ENCODE measurements at places on chromosomes 7 and 10.

- peak; percentile 31 for DNase-seq
These were observed 63.7 kb upstream of the BAIAP2L1 start for GRCh38 chr7:98464558-98464940.

DNA sequence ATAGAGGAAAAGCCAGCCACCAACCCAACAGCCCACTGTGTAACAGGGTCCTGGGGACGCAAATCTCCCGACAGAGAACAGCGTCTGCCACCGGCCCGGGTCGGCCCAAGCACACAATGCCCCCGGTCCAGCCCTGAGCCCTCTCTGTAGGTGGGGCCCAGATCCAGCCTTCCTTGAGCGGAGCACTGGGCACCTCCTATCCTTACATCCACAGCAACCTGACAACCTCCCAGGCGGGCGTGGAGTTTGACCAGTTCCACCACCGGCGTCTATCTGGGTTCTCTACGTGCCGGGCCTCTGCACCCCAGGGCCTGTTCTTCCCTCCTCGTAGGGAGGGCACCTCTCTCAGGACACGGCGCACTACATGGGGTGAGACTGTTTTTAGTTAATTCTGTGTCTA lies 109.0 kb downstream of the CYTH3 start:
- DNase-seq, result no peak

GRCh38 chr10:103932971-103933370 lies 15.0 kb upstream of the STN1 start:
- no peak for DNase-seq

DNA sequence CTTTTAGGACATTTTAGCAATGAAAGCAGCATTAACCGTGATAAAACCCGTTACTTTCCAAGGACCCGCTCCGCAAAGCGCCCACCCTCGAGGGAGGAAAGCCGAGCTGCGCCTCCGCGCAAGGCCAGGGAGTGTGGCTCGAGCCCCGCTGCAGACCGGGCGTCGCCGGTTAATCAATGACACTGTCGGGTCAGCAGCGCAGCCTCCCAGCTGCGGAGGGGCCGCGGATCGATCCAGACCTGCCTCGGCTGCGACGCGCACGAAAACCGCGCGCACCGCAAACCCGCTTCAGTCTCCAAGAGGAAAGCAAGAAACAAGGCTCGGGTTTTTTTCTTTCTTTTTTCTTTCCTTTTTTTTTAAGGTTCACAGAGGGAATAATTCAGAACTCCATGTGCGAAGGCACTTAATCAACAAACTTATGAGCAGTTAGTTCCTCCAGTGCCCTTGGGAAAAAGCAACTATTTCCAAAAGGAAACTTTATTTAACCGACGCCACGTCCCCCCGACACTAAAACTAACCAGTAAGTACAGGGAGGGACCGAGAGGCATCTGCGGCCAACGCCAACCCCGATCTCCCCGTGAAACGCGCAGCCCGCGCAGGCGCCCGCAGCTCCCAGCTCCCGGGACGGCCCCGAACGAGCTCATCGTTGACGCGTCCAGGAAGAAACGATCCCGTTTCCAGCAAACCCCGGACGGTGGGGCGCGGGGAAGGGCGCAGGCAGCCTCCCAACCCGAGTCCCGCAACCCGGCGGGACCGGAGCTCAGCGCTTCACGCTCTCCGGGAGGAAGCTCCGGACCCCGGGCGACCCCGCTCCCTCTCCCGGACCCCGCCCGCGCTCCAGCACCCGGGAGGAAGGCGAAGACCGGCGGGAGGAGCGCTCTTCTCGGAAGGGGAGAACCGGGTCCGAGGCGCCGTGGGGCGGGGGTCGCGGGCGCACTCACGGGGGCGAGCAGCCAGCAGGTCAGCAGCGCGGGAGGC lies 598 bp downstream of the VIPR2 start:
- DNase-seq, result peak; percentile 54

GRCh38 chr10:46560952-46561351 lies 4.5 kb upstream of the GPRIN2 start:
- DNase-seq, result no peak

DNA sequence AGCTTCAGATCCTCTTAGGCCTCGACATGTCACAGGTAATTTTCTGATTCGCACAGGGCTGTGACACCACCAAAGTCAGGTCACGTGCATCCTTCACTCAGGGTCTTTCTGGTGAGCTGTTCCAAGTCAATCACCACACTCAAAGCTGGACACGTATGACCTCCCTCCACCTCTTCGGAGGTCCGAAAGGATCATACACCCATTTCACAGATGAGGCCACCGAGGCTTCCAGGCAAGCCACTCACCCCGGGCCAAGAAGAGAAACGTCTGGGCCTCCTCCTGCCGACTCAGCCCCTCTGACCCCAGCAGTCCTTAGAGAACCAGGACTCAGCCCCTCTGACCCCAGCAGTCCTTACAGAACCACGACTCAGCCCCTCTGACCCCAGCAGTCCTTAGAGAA lies 74.6 kb downstream of the FOXL3 start:
- no peak for DNase-seq

DNA sequence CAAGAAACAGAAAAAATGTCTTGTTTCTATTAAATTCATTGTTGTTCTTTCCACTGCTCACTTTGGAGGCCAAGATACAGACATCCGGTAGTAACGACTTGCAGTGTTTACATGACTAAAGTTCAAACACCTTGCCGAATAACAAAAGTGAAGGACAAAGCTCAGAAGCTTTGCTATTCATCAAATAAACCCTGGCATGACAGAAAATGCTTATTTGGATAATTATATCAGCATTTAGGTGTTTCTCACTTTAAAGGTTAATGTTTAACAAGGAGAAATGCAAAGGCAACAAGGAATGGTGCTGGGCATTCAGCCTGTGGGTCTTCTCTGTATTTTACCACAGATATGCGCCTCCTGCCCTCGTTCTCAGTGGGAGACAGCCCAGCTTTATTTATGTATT lies 5.4 kb upstream of the PTF1A start:
- DNase-seq, result no peak

DNA sequence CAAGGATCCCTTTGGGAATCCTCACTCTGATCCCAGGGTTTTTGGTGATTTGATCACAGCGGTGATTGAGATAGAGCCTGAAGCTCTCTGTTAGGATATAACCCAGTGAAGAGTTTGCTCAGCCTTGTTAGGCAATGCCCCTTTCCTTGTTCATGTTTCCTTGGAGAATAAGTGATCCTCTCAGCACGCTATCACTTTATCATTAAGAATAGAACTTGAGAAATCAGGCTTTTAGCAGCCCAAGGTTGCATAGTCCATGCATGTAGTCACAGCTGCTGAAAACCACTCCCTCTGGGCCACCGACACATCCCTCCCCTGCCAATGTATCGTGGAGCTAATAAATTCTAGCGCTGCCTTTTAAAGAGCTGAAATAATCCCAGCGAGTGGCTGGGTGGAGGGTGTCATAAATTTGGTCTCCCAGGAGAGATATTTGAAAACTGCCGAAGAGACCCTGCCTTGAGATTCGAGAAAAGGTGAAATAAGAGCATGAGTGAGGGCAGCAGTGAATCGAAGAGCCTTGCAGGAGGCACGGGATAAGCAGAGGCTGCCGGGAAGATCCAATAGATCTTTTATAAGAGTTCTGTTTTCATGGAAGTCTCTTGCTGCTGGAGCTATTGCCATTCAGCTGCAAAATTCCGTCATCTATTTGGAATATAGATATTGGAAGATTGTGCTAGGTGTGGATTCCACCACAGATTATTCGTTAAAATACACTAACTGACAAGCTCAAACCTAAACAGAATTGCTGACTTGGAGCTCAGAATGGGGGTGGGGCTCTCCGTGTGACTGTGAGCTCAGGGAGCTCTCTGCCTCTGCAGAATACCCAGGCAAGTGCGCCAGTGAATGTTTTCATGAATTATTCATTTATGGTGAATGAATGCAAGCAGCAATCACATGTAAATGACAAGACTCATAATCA lies 249.8 kb downstream of the TRIL start:
- DNase-seq, result peak; percentile 58

GRCh38 chr10:59877191-59877671 lies 29.1 kb downstream of the CCDC6 start:
- no peak for DNase-seq

GRCh38 chr10:114547514-114547913 lies 110.6 kb downstream of the ABLIM1 start:
- DNase-seq, result no peak

- DNase-seq, result no peak
These were observed 41.9 kb downstream of the MGAM2 start for GRCh38 chr7:142153400-142153799.

DNA sequence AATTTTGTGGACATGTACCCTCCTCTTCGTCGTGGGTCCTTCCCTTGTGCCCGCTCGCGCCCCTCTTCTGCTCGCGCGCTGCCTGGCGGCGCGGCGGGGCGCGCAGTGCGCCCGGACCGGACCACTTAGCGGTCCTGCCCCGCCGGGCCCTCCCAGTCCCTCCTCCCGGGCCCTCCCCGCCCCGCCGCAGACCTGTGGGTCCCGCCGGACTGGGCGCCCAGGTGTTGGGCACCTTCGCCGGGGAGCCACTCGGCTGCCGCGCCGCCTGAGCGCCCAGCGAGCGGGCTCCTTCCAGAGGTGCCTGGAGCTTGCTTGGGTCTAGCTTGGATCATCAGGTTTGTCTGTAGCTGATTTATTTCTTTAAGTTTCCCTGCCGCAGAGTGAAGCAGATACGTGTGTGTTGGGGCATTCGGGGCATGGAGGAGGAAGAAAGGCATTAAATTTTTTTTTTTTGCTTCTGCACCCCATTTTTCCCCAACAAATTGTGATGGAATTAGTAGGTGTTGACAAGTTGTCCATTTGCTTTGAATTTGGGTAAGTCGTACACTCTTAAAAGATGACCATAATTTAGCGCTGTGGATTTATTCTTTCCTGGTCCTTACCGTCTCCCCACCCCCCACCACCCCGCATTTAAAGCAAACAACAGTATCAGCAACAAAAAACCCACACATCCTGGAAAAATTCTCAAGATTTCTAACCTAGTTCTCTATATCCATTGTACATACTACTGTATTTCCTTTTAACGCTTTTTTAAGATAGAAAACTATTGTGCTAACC lies 905 bp downstream of the C1GALT1 start:
- DNase-seq, result peak; percentile 37

DNA sequence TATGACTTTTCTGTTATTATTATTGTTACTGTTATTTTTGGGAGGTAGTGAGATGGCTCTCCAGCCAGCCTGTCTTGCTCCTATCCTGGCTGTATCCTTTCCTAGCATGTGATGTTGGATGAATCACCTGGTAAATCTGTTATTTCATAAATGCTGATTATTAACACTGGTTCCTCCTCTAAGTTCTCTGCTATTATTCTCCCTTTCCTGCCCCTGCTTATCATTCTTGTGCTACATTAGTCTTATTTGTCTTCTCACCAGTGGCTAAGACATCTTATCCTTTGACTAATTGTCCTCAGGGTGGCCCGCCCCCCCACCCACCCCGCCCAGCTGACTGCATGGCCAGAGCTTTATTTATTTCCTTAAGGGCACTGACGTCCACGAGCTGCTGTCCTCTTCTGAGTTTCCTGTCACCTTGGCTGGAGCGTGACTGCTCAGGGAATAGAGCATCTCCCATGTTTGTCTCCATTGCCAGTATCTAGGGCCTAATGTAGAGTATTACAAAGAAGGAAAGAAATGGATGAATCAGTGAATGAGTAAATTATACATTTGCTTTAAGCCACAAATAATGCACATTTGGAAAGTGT lies 110.1 kb upstream of the KLF6 start:
- no peak for DNase-seq

GRCh38 chr7:112995059-112995824 lies 91.4 kb downstream of the GPR85 start:
- DNase-seq, result no peak

GRCh38 chr7:17680943-17681351 lies 259.3 kb downstream of the SNX13 start:
- DNase-seq, result peak; percentile 32

DNA sequence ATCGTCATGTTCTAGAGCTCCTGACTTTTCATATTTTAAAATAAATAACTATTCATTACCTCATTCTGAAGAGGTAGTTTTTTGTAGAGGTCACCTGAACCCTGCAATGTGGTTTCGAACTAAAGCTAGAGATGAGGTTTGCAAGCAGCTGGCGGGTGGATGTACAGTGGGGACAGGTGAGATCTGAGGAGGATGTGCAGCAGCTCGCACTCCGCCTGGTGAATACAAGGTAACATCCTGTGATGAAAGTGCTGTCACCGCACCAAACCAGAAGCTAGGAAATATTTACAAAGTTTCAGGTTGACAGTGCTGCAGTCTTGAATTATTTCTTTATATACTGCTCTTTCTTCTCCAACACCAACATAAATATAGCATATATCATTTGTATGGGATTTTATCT lies 26.5 kb downstream of the NDUFB2 start:
- DNase-seq, result no peak

GRCh38 chr10:113520690-113521474 lies 32.0 kb upstream of the HABP2 start:
- DNase-seq, result peak; percentile 87

- DNase-seq, result peak; percentile 74
These were observed 19.7 kb upstream of the ITGA8 start for GRCh38 chr10:15739254-15739970.

- no peak for DNase-seq
These were observed 61.4 kb upstream of the NME8 start for GRCh38 chr7:37786741-37787569.

DNA sequence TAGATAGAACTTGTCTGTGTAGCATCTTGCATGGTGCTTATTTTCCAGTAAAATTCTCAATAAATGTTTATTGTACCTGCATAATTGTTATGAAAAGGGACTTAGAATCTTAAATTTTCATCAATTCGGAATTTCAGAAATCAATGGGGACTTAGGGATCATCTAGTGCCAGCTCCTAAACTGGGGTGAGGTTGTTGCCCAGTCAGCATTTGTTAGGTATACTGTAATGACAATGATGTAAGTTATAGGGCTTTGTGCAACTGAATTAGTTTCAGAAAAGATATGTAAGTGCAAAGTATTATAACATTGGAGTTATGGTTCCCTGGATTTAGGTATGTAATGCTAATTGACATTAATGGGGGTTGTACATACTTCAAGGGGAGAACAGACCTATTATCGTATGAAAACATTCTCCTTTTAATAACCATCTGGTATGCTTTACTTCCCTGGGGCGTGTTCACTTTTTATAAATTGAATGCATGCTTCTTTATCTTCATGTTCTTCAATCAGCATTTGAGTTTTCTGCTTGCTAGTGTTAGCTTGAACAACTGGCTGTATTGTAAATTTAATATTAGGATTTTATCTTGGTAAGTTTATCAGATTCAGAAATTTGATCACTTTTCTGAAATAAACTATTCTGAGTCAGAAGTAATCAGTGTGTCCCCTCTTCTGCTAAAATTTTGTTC lies 270.3 kb downstream of the BBS9 start:
- no peak for DNase-seq

- DNase-seq, result peak; percentile 2
These were observed 84.5 kb downstream of the ADRA2A start for GRCh38 chr10:111161109-111161874.

Measured in muscle of arm (tissue), 14 donors.